ENCODE measurements at places on chromosomes 6 and 20.

DNA sequence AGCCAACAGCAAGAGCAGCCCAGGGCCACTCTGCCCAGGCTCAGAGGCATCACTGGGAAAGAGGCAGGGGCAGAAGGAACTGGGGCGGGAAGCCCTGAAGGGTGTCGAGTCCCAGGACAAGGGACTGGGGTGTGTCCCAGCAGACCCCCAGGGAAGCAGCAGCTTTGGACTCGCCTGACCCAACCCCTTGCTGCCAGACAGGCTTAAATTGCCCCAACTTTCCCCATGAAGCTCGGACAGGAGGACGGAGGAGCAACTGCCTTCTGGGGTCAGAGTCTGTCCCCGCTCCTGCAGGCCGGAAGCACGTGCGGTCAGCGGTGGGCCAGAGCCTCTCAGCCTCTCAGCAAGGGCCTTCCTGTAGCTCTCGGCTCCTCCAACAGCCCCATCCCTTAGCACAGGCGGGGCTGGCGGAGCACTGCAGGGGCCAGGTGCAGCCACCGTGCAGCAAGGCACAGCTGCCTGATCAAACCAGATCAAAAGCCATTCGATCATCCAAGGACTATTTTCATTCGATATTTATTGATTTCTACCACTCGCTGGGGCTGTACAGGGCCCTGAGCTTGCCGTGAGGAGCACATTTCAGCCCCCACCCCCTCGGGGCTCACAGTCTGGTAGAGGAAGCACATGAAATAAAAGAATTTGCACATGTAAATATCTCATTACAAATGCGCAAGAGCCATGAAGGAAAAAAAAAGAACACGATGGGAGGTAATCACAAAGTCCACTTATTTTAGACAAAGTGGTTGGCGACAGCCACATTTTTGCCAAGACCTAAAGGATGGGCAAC lies 31.8 kb upstream of the STX16 start:
- DNase-seq: no peak

DNA sequence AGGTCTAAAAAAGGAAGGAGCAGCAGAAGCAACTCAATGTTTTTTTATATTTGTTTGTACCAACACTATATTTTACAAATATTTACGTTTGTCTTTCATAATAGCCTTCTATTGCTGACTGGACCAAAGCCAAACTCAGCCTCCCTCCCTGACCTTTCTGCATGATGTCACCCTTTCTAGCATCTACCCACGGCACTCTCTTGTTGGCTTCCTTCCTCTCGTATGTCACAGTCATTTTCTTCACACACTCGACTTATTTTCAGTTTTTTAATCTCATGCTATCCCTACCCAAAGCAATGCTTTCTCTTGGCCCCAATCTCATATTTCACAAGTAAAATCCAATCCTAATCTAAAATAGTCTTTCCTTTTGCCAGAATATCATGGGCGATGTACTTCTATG lies 16.3 kb upstream of the FAM8A1 start:
- DNase-seq: no peak

GRCh38 chr20:63264519-63264918 lies 8.1 kb upstream of the ARFGAP1 start:
- DNase-seq: no peak

DNA sequence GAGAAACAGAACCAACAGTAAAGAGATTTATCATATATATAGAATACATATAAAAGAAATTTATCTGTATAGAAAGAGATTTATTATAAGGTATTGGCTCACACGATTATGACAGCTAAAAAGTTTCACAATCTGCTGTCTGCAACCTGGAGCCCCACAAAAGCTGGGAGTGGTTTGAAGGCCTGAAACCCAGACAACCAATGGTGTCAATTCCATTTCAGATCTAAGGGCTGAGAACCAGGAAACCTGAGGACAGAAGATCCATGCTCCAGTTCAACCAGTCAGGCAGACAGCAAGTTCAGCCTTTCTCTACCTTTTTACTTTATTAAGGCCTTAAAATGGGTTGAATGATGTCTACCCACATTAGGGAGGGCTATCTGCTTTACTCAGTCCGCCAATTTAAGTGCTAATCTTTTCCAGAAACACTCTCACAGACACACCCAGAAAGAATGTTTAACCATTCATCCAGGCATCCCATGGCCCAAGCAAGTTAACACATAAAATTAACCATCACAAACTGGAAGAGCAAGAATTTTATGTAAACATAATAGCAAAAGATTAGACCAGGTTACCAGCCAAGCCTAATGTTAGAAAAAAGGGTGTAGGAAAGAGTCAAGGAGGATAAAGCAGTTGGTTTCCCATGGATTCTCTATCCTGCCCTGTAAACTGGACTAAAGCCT lies 170.9 kb downstream of the FUT9 start:
- DNase-seq: no peak

DNA sequence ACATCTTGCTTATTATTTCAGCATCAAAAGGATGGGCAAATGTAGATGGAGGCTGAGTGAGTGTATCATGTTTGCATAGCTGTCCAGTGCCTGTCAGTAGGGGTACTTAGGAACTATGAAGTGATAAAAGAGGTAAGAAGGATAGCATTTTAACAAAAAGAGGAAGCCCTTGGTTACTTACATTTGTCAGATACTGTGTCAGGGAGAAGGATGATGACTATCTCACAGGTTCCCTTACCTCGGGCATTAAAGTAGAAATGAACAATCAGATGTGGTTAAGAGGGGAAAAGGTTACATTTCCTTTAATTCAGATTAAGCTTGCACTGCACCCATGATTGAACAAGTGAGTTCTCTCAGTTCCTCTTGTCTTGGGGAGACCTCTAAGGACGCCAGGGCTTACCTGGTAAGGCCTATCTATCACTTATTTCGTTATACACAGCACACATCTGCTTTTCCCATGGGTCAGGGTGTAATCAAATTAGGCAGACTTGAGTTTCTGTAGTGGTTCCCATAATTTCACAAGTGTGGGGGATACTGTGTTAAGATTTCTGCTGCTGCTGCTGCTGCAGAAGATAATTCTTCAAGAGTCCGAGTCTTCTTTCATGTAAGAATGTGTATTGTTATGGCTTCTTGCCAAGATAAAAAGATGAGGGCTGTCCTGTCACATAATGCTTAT lies 4.5 kb downstream of the FOXO3 start:
- DNase-seq: no peak

DNA sequence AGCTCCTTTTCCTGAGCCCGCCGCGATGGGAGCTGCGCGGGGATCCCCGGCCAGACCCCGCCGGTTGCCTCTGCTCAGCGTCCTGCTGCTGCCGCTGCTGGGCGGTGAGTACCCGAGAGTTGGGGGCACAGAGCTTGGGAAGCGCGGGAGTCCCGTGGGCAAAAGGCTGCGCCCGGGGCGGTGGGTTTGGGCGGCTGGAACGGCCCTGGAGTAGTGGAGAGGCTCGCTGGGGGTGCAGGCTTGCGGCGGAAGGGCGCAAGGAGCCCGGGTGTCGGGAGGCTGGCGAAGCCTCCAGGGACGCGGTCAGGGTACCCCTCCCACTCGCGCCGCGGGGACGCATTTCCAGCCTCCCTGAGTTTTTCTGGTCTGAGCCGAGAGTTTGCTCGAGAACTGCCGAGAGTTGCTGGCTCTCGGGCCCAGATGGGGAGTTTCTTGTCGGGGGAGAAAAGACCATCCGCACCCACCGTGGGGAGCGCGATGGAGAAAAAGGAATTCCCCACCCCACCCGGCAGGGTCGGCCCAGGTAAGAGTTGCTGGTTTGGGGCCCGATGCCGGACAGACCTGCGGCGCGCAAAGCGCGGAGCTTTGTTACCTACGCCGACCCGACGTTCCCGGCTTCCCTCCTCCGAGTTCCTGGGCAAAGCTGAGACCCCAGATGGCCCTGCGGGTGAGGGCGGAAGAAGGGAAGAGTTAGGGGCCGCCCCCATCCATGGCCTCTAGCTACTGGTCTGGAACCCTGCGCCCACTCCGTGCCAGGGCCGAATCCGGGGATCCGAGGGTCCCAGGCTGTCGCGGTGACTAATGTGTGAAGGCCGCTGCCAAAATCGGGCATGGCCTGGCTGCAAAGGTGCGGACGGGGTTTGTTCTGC lies 584 bp downstream of the PTK7 start:
- no peak for DNase-seq

DNA sequence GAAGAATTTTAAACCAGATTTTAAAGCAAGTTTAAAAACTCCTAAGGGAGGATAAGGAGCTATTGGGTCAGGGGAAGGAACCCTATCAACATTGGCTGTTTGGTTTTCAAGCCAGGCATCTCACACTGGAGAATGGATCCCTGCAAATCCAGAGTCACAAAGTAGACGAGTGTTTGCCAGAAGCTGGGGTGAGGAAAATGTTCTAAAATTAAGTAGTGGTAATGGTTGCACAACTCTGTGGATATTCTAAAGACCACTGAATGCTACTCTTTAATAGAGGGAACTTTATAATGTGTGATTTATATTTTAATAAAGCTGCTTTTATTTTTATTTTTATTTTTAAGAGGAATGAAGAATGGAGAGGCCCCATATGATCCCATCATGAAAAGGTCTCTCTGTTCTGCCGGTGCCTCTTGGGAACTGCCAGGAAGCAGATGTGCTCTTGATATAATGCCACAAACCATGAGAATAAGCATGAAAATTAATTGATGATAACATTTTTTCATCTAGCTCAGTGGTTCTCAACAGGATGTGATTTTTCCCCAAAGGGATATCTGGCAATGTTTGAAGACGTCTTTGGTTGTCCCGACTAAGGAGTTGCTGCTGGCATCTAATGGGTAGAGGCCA lies 379.0 kb upstream of the CNR1 start:
- DNase-seq: no peak

GRCh38 chr6:138194287-138194686 lies 24.0 kb downstream of the PBOV1 start:
- no peak for DNase-seq

GRCh38 chr6:20461576-20461975 lies 59.9 kb downstream of the E2F3 start:
- no peak for DNase-seq

GRCh38 chr6:108888745-108889144 lies 40.5 kb downstream of the ARMC2 start:
- no peak for DNase-seq
